ENCODE measurements at places on chromosomes 4 and X. TPM values are rescaled to one million over a fixed set of nuclear protein-coding genes. Genes with fewer than 3 reads are reported as not detected.

Gene PSAPL1
- polyA plus RNA-seq = not detected

Gene CDX4
- polyA plus RNA-seq = not detected

Gene MAGEA1
- polyA plus RNA-seq = not detected

Gene ZMYM3
- 37.2 TPM for polyA plus RNA-seq

Gene TMPRSS11D
- not detected for polyA plus RNA-seq

Gene PALLD
- polyA plus RNA-seq = 19.9 TPM

Gene GASK1B
- 0.40 TPM for polyA plus RNA-seq

Gene CSAG1
- polyA plus RNA-seq = not detected

Gene CYP4V2
- 5.8 TPM for polyA plus RNA-seq

Gene ITIH6
- polyA plus RNA-seq = not detected

Gene SPACA5
- polyA plus RNA-seq = not detected

Gene AFM
- polyA plus RNA-seq = not detected

Gene EPHA5
- 3.6 TPM for polyA plus RNA-seq

Gene WDR17
- 59.1 TPM for polyA plus RNA-seq

Gene TCP11X2
- 0.12 TPM for polyA plus RNA-seq

Gene ADRA2C
- polyA plus RNA-seq = 3.0 TPM

Gene PAGE4
- polyA plus RNA-seq = not detected

Gene EDNRA
- 0.20 TPM for polyA plus RNA-seq

Gene SLITRK4
- polyA plus RNA-seq = 4.5 TPM

Gene PCDH11X
- polyA plus RNA-seq = 2.5 TPM

Gene ZNF732
- polyA plus RNA-seq = not detected

Gene TREX2
- polyA plus RNA-seq = not detected

Gene SPIN2A
- polyA plus RNA-seq = 2.5 TPM

Gene BLTP1
- 111 TPM for polyA plus RNA-seq

Gene P2RY10
- not detected for polyA plus RNA-seq

Gene SLC7A11
- 0.46 TPM for polyA plus RNA-seq

Gene SH2D1A
- not detected for polyA plus RNA-seq

Gene S100G
- not detected for polyA plus RNA-seq

Gene ZNF41
- polyA plus RNA-seq = 9.1 TPM

Gene ENPEP
- not detected for polyA plus RNA-seq

Gene UXT
- 153 TPM for polyA plus RNA-seq

Gene BMPR1B
- polyA plus RNA-seq = 1.6 TPM

Gene PIR
- 1.2 TPM for polyA plus RNA-seq

Gene TMPRSS11F
- not detected for polyA plus RNA-seq

Gene ELOVL6
- polyA plus RNA-seq = 21.3 TPM

Gene CHST7
- 6.2 TPM for polyA plus RNA-seq

Gene TSPAN6
- 63.3 TPM for polyA plus RNA-seq

Gene TMSB15B
- polyA plus RNA-seq = 133 TPM

Gene TBC1D8B
- 2.1 TPM for polyA plus RNA-seq

Gene LUZP4
- polyA plus RNA-seq = not detected

Gene TRIM61
- not detected for polyA plus RNA-seq

Gene HDAC8
- polyA plus RNA-seq = 54.0 TPM

Gene OTC
- polyA plus RNA-seq = not detected
